T-helper 9 cell (primary cell): ENCODE measurements at places on chromosomes 5 and 9.

GRCh38 chr5:170345971-170346370 is 43.2 kb downstream of the KCNMB1 start:
- no peak for DNase-seq

DNA sequence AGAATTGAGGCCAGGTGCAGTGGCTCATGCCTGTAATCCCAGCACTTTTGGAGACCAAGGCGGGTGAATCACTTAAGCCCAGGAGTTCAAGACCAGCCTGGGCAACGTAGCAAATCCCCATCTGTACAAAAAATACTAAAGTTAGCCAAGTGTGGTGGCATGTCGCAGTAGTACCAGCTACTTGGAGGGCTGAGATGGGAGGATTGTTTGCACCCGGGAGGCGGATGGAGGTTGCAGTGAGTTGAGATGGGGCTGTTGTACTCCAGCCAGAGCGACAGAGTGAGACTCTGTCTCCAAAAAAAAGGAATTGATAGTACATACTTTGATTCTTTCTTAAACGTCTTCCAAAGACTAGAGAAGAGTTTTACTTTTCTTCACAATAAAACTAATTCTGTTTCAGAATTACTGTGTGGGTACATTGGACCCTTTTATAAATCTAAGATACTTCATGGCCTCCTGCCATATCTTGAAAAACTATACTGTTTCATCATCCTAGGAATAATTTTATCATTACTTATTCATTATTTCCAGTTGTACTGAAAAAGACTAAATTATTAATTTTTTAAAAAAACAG is 132.0 kb upstream of the GRHPR start:
- DNase-seq, result no peak

DNA sequence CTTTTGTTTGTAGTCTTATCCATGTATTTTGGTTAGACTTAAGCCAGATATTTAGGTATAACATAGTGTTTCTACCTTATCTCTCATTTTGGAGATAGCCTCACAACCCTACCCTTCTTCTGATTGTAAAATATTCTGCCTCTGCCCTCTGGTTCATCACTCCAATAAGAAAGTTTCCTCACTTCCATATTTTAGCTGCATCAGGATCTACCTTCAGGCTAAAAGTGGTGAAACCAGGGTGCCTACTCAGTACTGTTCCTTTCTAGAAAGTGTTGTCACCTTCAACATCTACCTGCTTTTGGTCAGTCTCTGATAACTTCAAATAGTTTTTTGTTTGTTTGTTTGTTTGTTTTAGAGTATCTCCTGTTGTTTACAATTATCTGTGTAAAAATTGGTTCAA is 294.6 kb downstream of the ANXA1 start:
- DNase-seq, result no peak

- DNase-seq, result no peak
Measured at GRCh38 chr9:5502553-5502952, 7.8 kb upstream of the PDCD1LG2 start.

DNA sequence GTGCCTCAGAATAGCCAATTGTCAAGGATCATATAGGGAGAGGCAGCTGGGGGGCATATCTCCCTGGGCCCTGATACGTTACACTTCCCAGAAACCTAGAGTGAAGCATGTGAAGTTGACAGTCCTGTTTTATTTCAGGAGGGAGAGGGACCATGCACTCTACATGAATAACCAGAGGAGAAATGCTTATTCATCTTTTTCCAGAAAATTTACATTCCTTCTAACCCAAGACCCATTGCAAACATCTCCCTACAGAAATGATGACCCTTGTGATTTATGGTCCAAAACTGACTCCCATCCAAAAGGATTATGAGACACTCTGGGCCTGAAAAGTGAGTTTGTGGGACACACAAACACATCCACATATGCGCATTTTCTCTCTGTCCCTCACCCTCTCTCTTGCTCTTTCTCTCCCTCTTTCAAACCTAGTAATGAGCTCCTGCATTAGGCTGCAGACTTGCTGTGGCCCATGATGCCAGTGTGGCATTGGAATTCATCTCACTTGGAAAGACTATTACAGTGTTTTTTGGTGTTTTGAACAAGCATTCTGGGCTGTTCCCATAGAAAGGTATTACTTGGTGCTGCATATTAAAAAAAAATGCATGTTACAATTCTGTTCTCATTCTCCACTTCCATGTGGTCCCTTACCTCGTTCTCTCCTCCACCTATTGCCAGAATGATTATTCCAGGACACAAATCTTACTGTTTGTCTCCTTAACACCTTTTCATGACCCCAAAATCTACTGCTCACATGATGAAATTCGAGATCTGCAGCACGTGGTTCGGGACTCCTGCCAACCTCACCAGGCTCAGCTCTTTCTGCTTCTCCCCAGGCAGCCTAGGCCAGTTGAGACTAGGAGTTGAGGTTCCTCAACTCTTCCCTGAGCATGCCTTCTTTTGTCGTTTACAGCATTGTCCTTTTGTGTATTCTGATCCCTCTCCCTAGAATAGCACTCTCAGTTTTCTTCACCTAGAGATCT is 451.3 kb upstream of the KLF4 start:
- no peak for DNase-seq

GRCh38 chr9:80440724-80441123 is 869.0 kb downstream of the TLE4 start:
- no peak for DNase-seq

DNA sequence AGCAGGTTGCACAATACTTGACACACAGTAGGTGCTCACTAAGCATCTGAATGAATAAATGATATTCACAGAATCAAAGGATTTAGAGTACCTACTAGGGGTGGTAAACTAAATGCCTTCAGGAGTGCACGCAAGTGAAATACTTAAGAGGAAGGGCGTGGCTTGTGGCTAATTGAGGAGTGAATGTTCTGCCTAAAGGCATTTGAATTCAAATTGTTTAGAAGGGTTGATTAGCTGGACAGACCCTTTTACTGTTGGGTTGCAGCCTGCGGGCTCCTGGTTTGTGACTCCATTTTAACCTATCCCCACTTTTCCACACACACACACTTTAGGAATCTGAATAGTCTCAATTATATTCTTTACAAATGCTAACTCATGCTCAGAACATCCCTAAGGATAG is 63.1 kb downstream of the PPP2R2B start:
- no peak for DNase-seq

- no peak for DNase-seq
Measured at GRCh38 chr5:84535281-84535680, 150.6 kb upstream of the EDIL3 start.

DNA sequence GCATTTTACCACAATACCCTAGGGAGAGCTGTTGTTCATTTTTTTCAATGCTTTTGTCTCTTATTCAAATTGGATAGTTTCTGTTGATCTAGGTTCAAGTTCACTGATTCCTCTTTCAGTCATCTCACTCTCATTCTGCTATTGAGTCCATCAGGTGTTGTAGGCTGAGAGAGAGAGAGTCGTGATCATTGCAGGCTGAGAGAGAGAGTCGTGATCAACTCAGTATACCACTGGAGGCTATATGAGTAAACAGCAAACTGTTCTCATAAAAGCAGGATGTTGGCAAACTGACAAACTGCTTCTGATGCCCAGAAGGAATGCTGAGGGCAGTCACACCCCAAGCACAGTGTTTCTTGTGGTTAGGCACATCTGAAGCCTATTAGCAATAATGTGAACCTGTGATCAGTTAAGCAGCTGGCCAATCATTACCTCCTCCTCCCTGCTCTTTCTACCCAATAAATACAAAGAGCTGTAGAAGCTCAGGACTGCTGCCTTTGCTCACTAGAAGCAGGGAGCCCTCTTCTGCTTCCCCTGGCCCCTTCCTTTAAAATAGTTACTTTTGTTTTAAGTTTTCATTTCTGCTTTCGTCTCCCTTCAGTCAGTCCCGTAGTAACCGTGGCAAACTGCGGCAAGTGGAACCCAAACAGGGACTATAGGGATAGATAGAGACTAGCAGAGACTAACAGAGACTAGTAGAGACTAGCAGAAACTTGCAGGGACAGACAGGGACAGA is 476.1 kb upstream of the ACO1 start:
- no peak for DNase-seq

DNA sequence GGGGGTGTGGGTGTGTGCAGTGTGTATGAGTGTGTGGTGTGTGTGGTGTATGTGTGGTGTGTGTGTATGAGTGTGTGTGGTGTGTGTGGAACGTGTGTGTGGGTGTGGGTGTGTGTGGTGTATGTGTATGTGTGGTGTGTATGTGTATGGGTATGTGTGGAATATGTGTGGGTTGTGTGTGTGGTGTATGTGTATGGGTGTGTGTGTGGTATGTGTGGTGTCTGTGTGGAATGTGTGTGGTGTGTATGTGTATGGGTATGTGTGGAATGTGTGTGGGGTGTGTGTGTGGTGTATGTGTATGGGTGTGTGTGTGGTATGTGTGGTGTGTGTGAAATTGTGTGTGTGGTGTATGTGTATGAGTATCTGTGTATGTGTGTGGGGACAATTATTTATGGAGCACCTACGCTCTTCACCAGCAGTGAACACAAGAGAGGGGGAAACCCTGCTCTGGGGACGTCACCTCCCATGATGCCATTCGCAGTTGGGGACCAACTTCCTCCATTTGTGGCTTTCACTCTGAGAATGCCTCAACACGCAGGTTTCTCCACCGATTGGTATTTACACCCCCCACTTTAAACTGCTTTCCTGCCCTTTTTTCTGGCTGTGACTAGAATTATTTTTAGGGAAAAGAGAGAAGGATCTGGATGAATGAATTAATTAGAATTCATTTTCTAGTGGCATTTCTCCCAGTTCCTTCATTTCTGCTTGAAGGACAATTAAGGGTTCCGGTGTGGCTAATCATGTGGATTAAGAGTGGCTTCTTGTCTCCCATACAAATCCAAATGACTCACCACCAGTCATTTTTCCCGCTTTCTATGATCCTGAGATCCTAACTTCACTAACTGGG is 238.1 kb downstream of the ROR2 start:
- no peak for DNase-seq

- DNase-seq, result no peak
Measured at GRCh38 chr5:1343931-1344901, 683 bp downstream of the CLPTM1L start.

DNA sequence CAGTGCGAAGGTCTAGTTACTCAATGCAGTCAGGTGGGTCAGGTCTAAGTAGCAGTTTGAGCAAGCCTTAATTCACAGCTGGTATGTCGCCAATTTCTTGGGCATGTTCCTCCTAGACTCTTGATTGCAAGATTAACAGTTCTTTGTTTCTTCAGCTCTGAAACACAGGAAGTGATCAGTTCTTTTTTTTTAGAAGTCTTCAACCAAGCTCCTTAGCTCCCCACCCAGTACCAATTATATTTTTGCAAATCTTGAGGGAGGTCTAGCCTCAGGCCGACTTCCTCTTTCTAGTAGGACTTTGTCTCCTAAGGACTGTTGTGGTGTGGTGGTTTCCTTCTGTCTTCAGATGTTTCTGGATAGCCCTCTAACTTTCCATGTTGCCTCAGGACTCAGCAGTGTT is 2054.2 kb downstream of the MAT2B start:
- DNase-seq, result no peak

DNA sequence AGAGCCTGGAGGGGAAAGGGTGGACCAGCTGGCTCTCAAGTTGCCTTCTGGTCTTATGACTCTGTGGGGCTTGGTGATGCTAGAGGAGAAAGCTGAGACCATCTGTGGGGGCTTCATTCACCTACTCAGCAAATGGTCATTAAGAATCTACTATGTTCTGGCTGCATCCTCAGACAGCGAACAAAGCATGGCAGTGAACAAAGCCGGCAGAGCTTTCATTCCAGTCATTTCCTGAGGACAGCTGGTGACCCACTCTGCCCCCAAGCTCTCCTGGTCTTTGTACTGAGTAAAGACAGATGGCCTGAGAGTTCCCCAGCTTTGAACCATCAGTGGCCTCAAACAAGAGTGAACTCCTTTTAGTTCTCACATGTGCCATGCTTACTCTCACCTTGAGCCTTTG is 48.0 kb downstream of the FGF1 start:
- no peak for DNase-seq
